ENCODE measurements at places on chromosomes 5 and 9. TPM values are rescaled to one million over a fixed set of nuclear protein-coding genes. Genes with fewer than 3 reads are reported as not detected.

- H3K36me3 ChIP-seq, result no peaks in the 10 kb centered on the region
- H3K27me3 ChIP-seq, result no peaks in the 10 kb centered on the region
- no peak overlapping the region for H3K27ac ChIP-seq
- H3K4me1 ChIP-seq, result no peaks in the 10 kb centered on the region
- no peak for DNase-seq
Observed at GRCh38 chr5:74598731-74599130, 41.8 kb downstream of the ENC1 start.

DNA sequence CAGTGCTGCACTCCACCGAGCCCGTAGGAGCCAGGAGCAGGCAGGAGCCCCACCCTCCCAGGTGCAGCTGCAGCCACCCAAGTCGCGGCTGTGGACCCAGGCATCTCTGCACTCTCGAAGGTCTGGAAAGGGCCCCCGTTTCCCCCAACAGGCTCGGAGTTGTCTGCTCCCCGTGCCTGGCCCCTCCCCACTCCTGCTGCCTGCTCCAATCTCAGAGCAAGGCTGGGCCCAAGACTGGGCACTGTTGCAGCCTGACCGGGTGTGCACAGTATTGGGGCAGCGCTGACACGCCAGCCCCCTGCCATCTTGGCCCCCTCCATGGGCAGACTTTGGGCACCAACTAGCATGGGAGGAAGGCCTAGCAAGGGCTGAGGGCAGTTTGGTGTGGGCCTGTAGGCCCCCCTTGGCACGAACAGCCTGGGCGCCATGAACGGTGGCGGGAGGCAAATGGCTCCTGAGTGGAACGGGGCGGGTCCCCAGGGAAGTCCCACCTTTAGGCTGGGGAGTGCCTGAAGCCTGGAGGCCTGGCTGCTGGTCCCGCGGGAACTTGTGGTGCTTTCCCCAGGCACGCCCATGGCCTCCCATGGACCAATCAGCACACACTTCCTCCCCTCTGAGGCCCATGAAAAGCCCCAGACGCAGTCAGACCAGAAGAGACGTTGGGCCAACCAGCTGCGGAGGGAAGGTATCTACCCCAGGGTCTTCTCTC, 60.4 kb downstream of the PSAT1 start:
- H3K27me3 ChIP-seq, result no peaks in the 10 kb centered on the region
- DNase-seq, result no peak
- no peaks in the 10 kb centered on the region for H3K4me1 ChIP-seq
- H3K36me3 ChIP-seq, result no peaks in the 10 kb centered on the region

ZNG1F gene
- total RNA-seq, result 1.8 TPM

DNA sequence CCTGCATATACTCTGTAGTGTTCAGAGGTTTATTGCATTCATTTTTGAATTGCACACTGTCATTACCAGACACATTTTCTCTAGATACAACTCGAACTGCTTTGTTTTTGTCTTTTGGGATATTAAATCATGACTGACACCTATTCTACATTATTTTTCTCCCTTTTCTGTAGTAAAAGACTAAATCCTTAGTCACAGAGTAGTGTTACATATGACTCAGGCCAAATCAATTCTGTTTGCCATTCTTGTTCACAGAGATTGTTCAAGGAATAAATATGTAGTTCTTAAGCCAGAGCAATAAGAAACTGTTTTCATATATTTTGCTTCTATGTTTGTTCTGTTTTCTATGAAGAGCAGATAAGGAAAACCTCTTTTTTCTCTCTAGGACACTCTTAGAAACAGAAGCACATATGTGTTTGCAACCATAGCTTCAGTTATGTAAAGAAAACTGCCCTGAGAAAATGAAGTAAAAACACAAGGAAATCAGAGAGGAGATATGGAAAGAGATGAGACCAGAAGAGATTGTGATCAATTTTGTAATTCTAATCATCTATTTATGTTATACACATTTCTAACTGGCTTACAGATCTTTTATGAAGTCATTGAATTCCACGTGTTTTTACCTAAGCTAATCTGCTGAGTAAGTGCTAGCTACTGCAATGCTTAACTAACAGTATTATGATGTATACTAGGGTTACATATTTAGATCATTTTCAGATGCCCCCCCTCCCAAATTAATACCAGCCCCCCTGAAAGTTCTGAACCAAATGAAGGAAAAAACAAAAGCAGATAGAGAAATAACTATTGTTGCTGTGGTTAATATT, 1995.6 kb upstream of the CDH6 start:
- H3K27ac ChIP-seq, result no peak overlapping the region
- no peaks in the 10 kb centered on the region for H3K36me3 ChIP-seq
- H3K27me3 ChIP-seq, result no peaks in the 10 kb centered on the region
- no peak for DNase-seq
- no peak overlapping the region for H3K4me3 ChIP-seq

DNA sequence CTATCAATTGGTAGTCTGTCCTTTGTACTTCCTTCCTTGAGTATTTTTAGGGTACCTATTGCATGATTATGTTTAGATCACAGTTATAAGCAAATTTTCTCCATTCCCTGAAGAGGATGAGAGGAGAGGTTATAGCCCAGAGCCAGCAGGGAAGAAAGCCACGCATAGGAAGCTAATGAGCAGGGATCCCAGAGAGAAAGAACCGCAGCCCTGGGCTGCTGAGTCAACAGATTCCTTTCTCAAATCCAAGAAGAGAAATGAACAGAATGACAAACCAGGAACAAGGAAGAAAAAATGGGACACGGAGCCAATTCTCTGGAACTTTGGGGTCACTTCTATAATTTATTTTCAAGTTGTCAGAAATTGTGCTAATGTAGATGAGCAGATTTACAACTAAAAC, 284.5 kb downstream of the RFX3 start:
- H3K4me3 ChIP-seq, result no peak overlapping the region
- no peak overlapping the region for H3K27ac ChIP-seq
- peaks cover 21% of the 10 kb centered on the region for H3K36me3 ChIP-seq
- no peak for DNase-seq

GRCh38 chr5:126971455-126972031, 58.8 kb downstream of the MARCHF3 start:
- H3K4me1 ChIP-seq, result peaks cover 13% of the 10 kb centered on the region
- H3K4me3 ChIP-seq, result no peak overlapping the region
- H3K36me3 ChIP-seq, result no peaks in the 10 kb centered on the region
- H3K27ac ChIP-seq, result no peak overlapping the region
- H3K27me3 ChIP-seq, result no peaks in the 10 kb centered on the region
- DNase-seq, result no peak

DNA sequence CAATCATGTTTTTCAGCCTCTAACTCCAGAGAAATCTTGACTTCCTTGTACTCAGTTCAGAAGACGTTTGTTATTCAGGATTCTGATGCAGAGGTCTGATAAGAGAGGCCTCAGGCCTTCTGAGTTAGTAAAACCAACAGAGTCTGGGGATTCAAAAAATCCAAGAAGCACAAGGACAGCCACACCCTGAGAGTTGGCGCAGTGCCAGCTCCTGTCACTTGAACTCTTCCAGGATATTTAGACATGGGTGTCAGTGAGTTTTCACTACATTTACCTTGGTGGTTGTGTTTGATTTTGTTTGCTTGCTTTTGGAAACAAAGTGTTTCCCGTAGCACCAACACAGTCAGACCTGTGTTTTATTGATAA, 41.6 kb upstream of the PDE8B start:
- peak; percentile 30 for DNase-seq
- peaks cover 9% of the 10 kb centered on the region for H3K4me1 ChIP-seq
- H3K4me3 ChIP-seq, result no peak overlapping the region
- no peaks in the 10 kb centered on the region for H3K36me3 ChIP-seq
- no peaks in the 10 kb centered on the region for H3K27me3 ChIP-seq

DNA sequence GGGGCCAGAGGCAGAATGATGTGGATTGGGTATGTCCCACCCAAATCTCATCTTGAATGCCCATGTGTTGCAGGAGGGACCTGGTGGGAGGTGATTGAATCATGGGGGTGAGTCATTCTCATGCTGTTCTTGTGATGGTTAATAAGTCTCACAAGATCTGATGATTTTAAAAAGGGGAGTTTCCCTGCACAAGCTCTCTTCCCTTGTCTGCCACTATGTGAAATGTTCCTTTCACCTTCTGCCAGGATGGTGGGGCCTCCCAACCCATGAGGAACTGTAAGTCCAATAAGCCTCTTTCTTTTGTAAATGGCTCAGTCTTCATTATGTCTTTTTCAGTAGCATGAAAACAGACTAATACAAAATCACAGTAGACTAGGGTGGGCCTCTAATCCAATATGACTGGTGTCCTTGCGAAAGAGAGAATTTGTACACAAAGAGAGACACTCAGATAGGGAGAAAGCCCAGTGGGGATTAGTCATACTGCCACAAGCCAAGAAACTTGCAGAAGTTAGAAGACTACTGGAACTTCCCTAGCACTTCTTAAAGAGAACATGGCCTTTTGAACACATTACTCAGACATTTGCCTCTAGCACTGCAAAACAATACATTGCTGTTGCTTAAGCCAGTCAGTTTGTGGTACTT, 68.4 kb downstream of the ANXA1 start:
- no peaks in the 10 kb centered on the region for H3K4me1 ChIP-seq
- no peaks in the 10 kb centered on the region for H3K36me3 ChIP-seq
- no peak overlapping the region for H3K4me3 ChIP-seq
- no peak overlapping the region for H3K27ac ChIP-seq
- peaks cover 2% of the 10 kb centered on the region for H3K27me3 ChIP-seq

DNA sequence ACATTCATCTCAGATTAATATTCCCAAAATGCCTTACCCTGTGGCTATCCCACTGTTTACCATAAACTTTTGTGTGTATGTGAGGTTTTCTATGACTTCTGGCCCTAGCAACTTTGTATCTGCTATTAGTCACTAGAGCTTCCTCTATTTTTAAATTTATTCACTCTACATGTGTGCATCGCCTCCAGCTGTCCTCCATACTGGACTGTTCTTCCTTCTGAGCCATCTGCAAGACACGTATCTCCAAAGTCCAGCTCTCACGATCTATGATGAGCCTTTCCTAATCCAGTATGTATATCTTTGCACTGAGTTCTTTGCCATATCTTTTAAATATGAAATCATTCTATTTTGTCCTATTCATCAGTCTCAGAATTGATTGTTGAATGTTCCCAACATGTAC, 1.7 kb upstream of the GNG10 start:
- H3K27me3 ChIP-seq, result no peaks in the 10 kb centered on the region
- H3K4me1 ChIP-seq, result peaks cover 6% of the 10 kb centered on the region
- no peak overlapping the region for H3K27ac ChIP-seq
- H3K4me3 ChIP-seq, result no peak overlapping the region
- DNase-seq, result no peak
- H3K36me3 ChIP-seq, result no peaks in the 10 kb centered on the region

FOXI1 gene
- total RNA-seq, result not detected

PLAC8L1 gene
- 0.64 TPM for total RNA-seq

- H3K4me3 ChIP-seq, result no peak overlapping the region
- H3K27ac ChIP-seq, result no peak overlapping the region
- no peaks in the 10 kb centered on the region for H3K27me3 ChIP-seq
- H3K4me1 ChIP-seq, result no peaks in the 10 kb centered on the region
- DNase-seq, result no peak
Observed at GRCh38 chr5:127505905-127506304, 11.5 kb upstream of the PRRC1 start.

DNA sequence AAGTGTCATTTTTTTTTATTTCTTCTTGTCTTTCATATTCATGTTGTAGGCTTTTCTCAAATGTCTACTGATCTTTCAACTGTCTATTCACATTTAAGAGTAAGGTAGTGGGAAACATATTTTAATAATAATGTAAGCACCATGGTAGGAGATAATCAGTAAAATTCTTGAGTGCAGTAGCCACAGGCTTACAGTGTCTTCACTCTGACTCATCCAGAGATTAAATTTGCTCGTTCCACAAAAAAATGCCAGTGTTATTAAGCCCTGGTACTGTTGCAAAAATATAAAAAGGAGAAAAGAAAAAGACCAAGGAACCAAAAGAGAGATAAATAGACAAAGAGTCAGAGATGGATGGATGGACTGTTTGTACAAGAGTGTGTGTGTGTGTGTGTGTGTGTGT, 43.0 kb downstream of the PARP8 start:
- H3K27me3 ChIP-seq, result no peaks in the 10 kb centered on the region
- H3K4me3 ChIP-seq, result no peak overlapping the region
- no peaks in the 10 kb centered on the region for H3K36me3 ChIP-seq

DNA sequence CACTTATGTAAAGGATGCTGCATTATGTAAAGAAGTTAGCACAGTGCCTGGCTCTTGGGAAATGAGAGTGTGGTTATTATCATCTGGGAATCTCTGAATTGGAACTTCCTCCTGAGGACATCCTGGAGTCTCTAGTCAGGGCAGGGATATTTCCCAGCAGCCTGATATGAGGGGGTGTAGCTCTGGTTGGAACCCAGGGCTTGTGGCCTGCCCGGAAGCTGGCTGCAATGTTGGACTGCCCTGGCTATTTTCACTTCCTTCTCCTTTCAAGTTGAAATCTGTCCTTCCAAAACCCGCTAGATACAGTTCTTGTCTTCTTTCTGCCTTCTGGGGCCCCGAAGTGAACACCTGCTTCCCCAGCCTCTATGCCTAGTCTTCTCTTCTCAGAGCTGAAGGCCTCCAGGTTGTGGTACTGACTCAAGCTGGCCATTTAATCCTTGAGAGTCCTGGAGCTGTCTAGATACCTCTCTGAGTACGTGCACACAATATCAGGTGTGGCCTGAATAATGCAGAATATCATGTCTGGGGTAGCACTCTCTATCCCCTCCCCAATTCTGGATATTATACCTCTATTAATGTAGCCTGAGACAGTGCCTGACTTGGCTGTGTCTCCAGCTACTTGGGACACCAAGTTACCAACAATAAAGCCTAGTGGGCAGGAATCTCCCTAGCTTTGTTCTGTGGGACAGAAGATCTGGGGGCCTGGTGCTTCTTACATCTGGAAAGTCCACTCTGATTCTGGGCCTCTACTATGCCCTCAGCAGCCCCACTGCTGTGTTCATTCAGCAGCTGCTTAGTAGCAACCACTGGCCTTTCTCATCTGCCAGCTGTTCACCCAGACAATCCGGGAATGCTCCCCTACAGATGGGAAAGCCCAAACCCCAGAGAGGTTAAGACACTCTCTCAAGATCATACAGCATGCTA, 45.0 kb downstream of the SLC6A7 start:
- H3K4me1 ChIP-seq, result no peaks in the 10 kb centered on the region
- H3K4me3 ChIP-seq, result no peak overlapping the region
- no peaks in the 10 kb centered on the region for H3K27me3 ChIP-seq
- H3K36me3 ChIP-seq, result no peaks in the 10 kb centered on the region
- H3K27ac ChIP-seq, result no peak overlapping the region

GRCh38 chr5:169895926-169896325, 84.4 kb downstream of the INSYN2B start:
- H3K4me1 ChIP-seq, result no peaks in the 10 kb centered on the region
- no peak overlapping the region for H3K27ac ChIP-seq
- DNase-seq, result peak; percentile 58
- H3K27me3 ChIP-seq, result no peaks in the 10 kb centered on the region

Measured in psoas muscle (tissue), 8 donors.